DMS 273 treated with DMSO at 0.1 percent for 48 hours (cell line): ENCODE measurements at places on chromosomes 2 and 18.

DNA sequence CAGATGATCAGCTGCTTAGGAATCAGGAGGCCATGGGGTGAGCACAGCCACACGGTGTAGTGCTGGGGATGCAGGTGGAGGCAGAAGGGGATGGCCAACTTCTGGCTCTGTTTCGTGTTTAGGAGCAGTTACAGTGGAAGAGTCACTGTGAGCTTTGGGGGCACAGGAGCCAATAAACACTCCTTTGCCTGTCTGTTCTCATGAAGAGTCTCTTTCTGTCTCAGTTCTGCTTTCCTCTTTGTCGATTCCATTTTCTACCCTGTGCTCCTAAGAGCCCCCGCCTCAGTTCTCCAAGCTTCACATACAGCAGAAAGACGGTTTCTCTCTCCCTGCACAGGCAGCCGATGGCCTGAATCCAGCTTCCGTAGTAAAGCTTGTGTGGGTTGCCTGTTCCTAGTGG lies 21.0 kb upstream of the RRM2 start:
- no peak for DNase-seq

DNA sequence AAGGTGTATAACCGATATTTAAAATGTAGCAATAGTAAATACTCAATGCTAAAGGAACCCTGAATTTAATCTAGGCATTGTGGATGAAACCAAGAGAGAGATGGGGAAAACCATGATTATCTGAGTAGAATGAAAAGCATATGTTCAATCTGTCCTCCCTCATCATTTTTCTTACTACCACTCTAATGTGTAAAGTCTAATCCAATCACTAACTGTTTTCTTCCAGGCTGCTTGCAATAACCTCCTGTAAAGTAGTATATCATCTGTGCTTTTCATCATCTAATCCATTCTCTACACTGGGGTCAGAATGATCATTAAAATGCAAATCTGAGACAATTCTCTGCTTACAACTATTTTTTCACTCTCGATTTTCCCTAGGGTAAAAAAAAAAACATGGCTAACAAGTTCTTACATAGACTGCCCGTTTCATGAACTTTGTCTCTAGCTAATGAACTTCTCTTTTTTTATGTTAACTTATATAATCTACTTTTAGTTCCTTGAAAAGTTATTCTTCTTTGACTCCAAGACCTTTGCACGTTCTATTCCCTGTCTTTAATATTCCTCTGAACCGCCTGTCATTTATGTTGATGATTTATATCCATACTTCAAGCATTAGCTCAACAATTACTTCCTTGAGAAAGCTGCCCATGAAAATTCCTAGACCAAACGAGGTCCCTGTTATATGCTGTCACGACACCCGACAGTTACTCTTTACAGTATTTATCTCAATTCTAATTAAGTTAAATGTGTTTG lies 94.7 kb upstream of the SLC8A1 start:
- no peak for DNase-seq

GRCh38 chr2:230864122-230864604 lies 579 bp upstream of the ITM2C start:
- DNase-seq: no peak

DNA sequence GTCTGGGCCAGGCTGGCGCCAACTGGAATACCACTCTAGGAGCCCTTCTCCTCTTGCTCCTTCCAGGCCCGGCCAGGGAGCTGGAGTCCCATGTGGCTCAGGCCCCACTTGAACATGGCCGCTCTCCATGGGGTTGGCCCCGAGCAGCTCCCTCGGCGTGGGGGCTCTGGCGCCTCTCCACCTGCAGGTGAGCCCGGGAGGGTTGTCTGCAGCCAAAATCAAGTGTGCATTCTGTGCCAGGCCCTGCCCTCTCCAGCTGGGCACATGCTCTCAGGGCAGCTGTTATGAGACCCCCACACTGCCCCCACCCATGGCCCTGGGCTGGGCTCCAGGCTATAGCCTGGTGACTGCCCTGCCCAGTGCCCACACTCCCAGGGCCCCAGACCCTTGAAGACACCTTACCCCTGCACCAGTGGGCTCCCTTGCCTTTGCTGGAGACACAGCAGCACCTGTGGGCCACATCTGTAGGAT lies 45.8 kb upstream of the HS6ST1 start:
- DNase-seq: no peak

DNA sequence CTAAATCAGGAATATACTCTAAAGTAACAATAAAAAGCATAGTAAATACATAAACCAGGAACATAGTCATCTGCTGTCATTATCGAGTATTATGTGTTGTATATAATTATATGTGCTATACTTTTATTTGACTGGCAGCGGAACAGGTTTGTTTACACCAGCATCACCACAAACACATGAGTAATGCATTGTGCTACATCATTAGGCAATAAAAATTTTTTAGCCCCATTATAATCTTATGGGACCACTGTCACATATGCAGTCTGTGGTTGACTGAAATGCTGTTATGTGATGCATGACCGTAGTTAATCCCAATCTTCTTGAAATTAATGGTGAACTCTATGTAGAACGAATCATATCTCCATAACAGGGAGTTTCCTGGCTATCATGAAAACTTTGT lies 136.7 kb upstream of the ZFP36L2 start:
- no peak for DNase-seq

- no peak for DNase-seq
Observed at GRCh38 chr18:55907453-55908175, 319.6 kb upstream of the TCF4 start.

- no peak for DNase-seq
Observed at GRCh38 chr2:62774555-62775366, 69.2 kb downstream of the EHBP1 start.

DNA sequence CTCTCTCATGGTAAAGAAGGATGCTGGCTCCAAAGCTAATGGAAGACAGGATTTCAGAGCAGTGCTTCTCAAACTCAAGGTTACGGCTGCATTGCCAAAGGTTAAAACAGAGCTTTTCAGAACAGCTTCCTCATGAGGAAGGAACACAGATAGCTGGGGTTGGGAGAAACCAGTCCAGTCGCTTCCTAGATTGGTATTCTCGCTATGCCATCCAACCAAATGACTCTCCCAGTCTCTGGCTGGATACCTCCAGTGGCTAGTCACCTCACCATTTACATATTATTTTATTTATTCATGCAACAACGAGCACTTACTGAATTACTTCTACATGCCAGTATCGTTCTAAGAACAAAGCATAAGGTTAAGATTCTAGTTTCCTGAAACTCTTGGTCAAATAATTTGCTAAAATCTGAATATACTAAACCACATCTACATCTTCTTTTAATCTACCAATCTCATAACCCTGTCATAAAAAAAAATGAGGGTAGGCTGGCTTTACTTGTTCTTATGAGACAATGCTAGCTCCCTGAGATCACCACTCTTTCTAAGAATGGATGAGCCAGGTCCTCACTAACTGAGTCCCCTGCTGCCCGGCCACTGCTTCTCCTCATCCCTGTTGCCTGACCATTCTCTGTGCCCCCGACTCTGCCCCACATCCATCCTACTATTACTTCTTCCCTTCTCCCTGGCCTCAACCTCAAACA lies 20.4 kb downstream of the KDSR start:
- no peak for DNase-seq

- DNase-seq: no peak
Observed at GRCh38 chr2:161138429-161138828, 21.8 kb upstream of the TANK start.

DNA sequence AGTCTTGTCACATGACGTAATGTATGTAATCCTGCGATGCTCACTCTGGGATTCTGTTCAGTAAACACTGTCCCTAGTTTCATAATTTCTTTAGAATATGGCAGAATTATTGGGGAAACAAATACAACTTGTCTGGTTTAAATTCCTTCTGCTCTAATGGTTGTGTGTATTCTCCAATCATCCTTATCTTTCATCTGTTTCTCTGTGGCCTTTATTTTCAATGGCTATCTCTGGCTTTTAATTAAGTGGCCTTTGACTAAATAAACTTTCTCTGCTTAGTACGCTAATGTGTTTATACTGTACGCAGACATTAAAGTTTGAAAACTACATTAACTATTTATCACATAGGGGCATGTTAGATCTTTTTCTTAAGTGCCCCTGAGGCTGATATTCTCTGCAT lies 40.9 kb downstream of the CDH7 start:
- DNase-seq: no peak

GRCh38 chr2:18428516-18428915 lies 131.9 kb downstream of the RDH14 start:
- no peak for DNase-seq

DNA sequence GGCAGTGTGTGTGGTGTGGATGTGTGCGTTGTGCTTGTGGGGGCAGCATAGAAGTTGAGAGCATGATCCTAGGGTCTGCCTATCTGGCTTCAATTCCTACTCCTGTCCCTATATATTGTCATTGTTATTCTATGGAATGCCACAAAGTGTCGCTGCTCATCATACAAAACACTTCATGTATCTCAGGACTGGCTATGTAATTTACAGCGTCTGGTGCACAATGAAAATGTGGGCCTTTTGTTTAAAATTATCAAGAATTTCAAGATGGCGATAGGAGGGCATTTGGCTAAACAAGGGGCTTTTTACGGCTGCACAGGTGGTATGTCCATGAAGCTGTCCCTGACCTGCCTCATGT lies 3.4 kb downstream of the SERPINB2 start:
- DNase-seq: no peak

DNA sequence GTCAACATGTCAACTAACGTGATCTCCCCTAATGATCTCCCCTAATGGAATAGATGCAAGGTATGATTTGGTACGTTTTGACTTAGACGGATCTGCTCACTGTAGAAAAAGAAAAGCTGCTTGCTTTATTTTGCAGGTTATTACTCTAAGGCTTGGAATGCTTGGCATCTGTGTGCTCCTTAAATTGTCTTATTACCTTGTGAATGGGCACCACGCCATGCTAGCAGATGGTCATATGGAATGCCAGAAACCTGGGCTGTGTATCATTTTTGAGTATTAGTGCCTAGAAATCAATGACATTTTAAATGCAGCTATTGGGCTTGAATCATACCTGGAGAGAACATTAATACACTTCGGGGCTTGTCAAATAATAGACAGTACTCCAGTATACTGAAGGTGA lies 16.5 kb upstream of the FIGN start:
- DNase-seq: no peak
